ENCODE measurements at places on chromosomes 1 and 21.

DNA sequence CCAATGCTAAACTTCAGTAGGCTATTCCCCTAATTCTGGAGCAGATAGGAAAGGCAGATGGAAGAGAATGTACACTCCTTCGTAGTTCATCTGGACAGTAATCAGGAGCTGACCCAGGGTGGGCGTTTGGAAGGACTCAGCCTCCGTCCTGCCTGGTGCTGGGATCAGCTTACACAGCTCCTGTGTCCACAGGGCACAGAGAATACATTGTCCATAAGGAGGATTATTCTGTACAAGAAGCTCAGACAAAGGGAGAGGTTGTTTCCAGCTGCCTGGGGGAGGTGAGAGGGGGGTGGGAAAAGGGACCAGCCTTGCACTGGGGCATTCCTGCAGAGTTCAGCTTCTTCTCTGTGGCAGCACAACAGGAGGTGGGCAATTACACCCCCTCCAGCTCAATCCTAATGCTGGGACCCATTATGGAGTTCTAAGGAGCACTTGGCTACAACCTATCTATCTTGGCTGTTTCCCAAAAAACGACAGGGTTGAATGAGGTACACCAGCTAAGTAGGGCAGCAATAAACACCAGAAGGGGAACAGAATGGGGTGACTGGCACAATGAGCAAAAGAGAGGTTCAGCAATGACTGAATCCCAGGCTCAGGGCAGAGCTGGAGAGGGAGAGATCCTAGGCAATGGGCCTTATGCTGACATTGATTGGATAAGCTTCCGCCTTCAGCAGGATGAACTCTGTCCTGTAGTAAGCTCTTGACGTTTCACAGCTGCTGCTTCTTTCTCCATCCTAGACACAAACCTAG is 7.4 kb downstream of the MED8 start:
- no peak for DNase-seq

- DNase-seq: no peak
Observed at GRCh38 chr1:94954263-94955220, 27.6 kb upstream of the CNN3 start.

- DNase-seq: no peak
Observed at GRCh38 chr1:81335876-81336275, 464.9 kb upstream of the ADGRL2 start.

GRCh38 chr1:94707321-94708298 is 112.5 kb upstream of the SLC44A3 start:
- DNase-seq: no peak

DNA sequence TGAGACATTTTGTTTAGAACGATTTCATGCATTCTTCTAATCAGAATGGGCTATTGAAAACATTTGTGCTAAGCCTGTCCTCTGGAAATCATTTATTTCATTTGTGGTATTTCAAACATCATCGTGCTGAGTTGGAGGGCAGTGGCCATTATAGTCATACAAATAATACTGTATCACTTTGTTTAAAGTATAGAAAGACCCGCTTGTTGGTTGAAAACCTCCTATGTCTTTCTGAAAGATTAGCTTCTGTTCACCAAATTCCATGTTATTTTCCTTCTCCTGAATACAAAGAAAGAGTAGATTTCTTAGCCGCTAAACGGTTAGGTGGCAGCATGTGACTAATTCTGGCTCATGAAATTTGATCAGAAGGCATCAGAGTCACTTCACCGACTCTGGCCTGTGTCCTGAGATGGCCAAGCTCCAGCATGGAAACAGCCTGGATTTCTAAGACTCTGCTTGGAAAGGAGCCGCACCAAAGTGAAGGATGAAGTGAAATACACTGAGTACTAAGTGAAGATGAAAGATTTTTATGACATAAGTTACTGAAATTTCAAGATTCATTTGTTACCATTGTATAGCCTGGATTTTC is 355.1 kb downstream of the USP25 start:
- DNase-seq: no peak

GRCh38 chr21:14454016-14455009 is 71.4 kb upstream of the HSPA13 start:
- no peak for DNase-seq

- no peak for DNase-seq
Observed at GRCh38 chr21:38476385-38476784, 21.9 kb downstream of the ERG start.

DNA sequence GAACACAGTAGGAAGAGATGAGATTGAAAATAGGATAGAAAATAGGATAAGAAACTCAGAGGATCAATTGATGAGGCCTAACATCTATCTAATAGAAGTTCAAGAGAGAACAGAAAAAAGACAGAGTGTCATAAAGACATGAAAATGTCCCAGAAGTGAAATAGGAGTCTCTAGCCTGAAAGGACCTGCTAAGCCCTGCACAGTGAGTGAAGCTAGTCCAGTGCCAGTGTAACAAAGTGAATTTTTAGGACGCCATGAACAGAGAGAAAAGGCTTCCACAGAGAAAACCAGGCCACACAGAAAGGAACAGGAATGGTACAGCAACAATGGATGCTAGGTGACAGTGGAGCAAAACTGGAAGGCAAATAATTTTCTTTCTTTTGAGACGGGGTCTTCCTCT is 20.3 kb upstream of the LSS start:
- no peak for DNase-seq

DNA sequence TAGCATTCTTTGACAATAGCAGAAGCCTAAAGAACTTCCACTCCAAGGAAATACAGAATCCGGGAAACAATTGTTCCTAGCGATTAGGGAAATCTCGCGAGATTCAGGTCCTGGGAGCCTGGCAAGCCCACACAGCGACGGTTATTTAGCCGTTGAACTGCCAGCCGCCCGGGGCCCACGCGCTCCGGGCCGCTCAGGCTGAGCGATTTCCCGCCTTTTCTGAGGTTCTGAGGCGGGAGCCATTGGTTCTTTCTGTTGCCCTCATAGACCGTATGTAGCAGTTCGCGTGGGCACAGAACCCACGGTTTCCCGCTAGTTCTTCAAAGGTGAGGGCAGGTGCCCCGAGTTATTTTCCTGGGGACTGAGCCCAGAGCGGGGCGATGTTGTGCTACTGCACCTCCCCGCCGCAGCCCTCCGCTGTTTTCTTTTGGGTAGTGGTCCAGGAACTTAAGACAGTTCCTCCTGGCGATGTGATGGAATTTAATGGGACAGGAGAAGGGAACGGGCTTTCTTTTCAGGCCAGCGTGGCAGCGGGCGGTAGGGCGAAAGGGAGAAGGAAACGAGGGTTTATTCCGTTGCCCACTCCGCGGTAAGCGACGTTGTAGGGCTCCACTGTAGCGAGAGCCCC is at the start of gene SYCP1:
Gene SYCP1 (plus strand): TSS at position 171 of the 628 bp plus-strand sequence. CDS start 602 bp downstream, outside the sequence.
- DNase-seq: no peak

DNA sequence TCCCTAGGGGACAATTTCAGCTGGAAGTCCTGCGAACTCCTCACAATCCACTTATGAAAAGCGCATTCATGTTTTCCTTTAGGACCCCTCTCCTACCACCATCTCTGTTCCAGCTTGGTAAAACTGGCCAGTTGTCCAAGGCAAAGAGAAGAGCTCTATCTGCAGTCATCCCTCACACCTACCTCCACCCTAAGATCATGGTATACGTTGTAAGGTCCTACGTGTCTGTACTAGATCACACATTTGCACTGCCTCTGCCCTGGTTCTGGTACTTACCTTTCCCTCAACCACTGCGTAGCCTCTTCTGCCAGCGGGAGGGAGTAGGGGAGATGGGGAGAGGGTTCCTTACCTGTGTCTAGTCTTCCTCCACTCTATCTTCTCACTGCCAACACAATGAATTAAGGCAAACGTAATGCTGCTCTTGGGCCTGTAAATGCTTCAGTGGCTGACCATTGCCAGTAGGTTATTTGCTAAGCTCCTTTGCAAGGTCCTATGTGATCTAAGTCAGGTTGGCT is 739 bp upstream of the NUP133 start:
- no peak for DNase-seq

GRCh38 chr1:17732475-17732874 is 22.7 kb upstream of the ACTL8 start:
- no peak for DNase-seq

DNA sequence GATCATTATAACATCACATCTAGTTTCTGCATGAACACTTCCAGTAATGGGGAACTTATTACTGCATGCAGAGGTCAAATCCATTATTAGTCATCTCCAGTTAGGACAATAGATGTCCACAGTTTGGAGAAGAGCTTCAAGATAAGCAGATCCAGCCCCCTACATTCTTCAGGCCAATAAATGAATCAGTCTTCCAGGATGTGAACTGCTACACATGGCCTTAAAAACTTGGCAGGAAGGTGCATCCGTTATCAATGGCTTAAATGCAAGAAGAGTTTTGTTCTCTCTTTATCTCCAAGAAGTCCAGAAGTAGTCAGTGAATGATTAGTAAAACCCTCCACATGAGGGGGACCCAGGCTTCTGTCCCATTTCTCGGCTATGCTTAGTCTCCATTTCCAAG is 70.8 kb downstream of the DMRTA2 start:
- DNase-seq: no peak

GRCh38 chr1:19219451-19219850 is 9.4 kb upstream of the UBR4 start:
- no peak for DNase-seq

- no peak for DNase-seq
Observed at GRCh38 chr1:186977266-186977957, 148.7 kb downstream of the PLA2G4A start.

DNA sequence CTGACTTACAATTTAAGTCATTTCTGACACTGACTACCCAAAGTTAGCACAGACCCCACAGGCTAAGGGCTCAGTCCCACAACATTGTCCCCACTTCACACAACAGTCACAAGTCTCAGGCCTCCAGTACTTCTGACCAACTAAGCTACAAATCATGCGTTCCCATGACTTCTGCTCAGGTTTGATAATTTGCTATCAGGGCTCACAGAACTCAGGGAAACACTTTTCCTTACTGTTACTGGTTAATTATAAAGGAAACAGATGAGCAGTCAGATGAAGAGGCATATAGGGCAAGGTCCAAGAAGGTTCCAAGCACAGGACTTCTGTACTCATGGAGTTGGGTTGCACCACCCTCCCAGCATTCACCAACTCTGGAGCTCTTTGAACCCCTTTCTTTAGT is 151.2 kb upstream of the TNR start:
- no peak for DNase-seq

- no peak for DNase-seq
Observed at GRCh38 chr1:86436041-86436440, 12.1 kb downstream of the CLCA2 start.

DNA sequence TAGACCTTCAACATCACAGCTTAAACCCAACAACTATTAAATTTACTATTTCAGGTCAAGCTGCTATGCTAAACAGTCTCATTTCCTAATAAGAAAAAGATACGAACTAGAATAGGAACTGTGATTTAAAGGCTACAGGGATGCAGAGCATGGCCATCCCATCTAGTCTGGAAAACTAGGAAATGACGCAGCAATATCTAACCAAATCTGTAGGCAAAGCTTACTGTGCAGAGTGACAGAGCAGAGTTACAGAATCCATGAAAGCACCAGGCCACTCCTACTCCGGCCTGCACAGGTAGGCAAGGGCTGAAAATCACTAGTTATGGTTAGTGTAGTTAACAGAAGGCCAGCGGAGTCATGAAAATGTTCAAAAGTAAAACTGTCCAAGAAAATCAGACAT is 2.1 kb downstream of the HLCS start:
- no peak for DNase-seq

- no peak for DNase-seq
Observed at GRCh38 chr1:26335774-26336476, 18.0 kb downstream of the CRYBG2 start.

DNA sequence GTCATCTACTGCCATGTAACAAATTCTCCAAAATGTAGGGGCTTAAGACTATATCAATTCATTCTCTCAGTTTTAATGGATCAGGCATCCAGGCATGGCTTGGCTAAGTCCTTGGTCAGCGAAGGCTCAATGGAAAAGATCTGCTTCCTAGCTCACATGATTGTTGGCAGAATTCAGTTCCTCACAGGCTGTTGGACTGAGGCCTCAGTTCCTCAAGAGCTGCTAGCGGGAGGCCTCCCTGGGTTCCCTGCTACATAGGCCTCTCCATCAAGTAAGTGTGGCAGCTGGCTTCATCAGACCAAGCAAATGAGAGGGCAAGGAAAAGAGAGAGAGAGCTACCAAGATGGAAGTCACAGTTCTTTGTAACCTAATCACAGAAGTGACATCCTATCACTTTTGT is 19.6 kb upstream of the EYA3 start:
- DNase-seq: no peak

GRCh38 chr1:181931873-181932272 is 129.6 kb downstream of the ZNF648 start:
- DNase-seq: no peak

GRCh38 chr1:32178380-32179192 is 889 bp upstream of the TXLNA start:
- DNase-seq: no peak

GRCh38 chr1:71054281-71054731 is 6.7 kb upstream of the PTGER3 start:
- no peak for DNase-seq

- DNase-seq: no peak
Observed at GRCh38 chr1:15522551-15522950, 1.5 kb downstream of the CASP9 start.

DNA sequence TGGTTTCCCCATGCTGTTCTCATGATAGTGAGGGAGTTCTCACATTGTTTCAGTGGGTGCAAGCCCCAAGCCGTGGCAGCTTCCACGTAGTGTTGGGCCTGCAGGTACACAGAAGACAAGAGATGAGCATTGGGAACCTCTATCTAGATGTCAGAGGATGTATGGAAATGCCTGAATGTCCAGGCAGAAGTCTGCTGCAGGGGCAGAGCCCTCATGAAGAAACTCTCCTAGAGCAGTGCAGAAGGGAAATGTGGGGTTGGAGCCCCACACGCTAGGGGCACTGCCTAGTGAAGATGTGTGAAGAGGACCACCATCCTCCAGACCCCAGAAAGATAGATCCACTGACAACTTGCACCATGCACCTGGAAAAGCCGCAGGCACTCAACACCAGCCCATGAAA is 17.0 kb downstream of the GPR161 start:
- DNase-seq: no peak

DNA sequence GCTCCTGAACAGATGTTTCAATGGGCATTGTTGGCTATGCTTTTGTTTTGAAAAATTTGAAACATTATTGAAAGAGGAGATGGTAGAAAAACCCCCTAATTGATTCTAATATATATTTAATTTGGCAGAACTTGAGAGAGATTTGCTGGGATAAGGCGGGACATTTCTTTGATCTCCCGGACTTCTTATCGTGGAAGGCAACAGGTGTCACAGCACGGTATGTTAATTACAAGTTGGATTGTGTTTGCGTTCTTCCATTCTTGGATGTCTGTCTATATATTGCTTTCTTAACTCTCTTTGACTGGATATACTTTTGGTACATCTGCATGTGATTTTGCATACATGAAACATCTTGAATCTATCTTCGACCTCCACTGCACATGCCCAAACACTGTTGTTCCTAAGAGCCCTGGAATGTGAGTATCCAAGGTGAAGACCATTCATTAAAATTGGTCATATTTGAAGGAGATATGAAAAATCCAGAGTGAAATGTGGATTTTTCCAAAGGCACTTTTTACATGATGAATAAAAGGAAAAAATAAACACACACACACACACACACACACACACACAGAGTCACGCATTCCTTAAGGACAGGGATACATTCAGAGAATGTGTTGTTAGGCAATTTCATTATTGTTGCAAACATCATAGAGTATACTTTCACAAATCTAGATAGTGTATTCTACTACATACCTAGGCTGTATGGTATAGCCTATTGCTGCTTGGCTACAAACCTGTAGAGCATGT is 81.9 kb downstream of the FGGY start:
- DNase-seq: no peak
